Right lobe of liver (tissue), 6 donors: ENCODE measurements at places on chromosomes 13 and 19. TPM values are rescaled to one million over a fixed set of nuclear protein-coding genes. Genes with fewer than 3 reads are reported as not detected.
A peak's percentile ranks its signal among the peaks of the same experiment; 100 is the strongest.

Gene KCNN1
- total RNA-seq: not detected

Gene GZMM
- total RNA-seq: 0.59 TPM

Gene HOMER3
- total RNA-seq: 3.2 TPM

Gene PSG4
- not detected for total RNA-seq

Gene CGB1
- total RNA-seq: not detected

Gene CEACAM16
- not detected for total RNA-seq

Gene PTPRS
- total RNA-seq: 39.9 TPM

Gene OVOL3
- total RNA-seq: not detected

Gene HIPK4
- total RNA-seq: not detected

DNA sequence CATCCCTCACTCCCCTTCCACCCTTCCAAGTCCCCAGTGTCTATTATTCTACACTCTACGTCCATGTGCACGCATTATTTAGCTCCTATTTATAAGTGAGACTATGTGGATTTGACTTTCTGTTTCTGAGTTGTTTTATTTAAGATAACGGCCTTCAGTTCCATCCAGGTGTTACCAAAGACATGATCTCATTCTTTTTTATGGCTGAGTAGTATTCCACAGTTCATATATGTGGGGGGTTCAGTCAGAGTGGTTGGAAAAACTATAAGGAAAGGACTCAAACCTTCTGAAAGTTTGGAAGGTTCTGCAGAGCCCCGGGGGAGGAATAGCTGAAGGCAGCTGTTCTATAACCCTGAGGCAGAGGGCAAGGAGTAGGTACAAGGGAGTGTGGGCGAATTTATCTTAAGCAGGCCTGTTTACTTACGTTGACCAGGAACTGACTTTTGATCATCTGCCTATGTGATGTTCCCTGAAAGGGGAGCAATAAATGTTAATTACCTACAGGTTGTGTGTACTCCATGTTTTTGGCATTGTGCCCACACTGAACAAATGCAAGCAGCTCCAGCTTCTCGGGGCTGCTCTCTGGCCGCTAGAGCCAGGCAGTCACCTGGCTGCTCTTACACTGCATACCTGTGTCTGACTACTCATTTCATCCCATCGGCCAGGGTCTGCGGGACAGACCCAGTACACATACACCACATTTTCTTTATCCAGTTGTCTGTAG is 13.5 kb upstream of the ADGRE1 start:
- H3K27ac ChIP-seq: no peak overlapping the region
- no peak overlapping the region for H3K4me3 ChIP-seq
- H3K4me1 ChIP-seq: no peaks in the 10 kb centered on the region
- H3K36me3 ChIP-seq: no peaks in the 10 kb centered on the region
- H3K27me3 ChIP-seq: no peaks in the 10 kb centered on the region
- DNase-seq: no peak

- no peak overlapping the region for H3K4me3 ChIP-seq
- no peak overlapping the region for H3K27ac ChIP-seq
- DNase-seq: no peak
- no peaks in the 10 kb centered on the region for H3K36me3 ChIP-seq
- no peaks in the 10 kb centered on the region for H3K4me1 ChIP-seq
Observed at GRCh38 chr13:44601586-44601985, 25.5 kb upstream of the TSC22D1 start.

- no peaks in the 10 kb centered on the region for H3K27me3 ChIP-seq
- H3K36me3 ChIP-seq: no peaks in the 10 kb centered on the region
- DNase-seq: peak; percentile 60
Observed at GRCh38 chr19:35267353-35267817, 1.4 kb upstream of the USF2 start.

DNA sequence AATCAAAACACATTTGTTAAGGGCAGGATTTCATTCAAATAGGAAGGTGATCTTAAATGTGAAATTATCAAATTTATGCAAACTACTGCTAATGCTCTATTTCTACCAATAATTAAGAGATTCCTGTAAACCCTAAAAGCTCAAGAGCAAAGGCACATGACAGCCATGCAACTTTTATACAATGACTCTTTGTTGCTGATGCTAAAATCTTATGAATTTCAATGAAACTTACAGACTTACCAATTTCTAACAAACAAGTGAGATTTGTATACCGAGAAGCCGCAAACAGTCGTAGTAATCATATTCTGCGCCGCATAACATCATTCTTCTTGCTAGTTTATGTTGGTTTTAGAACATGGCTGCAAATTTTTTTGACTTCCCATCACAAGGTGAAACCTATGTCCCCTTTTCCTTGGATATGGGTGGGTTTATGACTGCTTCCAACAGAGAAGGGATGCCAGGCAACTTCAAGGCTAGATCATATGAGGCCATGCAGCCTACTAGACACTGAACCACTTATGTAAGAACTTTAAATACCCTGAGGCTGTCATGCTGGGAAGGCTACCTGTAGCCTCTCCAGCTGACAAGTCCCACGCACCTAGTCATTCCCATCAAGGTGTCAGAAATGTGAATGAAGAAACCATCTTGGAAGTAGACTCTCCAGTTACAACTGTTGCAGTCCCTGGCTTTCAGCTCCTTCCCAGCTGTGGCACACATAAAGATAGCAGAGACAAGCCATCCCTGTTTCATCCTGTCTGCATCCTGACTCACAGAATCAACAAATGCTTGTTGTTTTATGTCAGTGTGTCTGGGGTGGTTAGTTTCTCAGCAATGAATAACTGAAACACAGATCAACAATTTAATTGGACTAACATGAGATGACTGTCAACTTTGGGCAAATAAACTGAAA is 42.0 kb downstream of the LNX2 start:
- no peaks in the 10 kb centered on the region for H3K27me3 ChIP-seq
- H3K27ac ChIP-seq: no peak overlapping the region
- H3K4me1 ChIP-seq: no peaks in the 10 kb centered on the region
- no peak overlapping the region for H3K4me3 ChIP-seq
- no peak for DNase-seq

GRCh38 chr13:33109271-33109697 is 93.1 kb downstream of the KL start:
- H3K4me1 ChIP-seq: no peaks in the 10 kb centered on the region
- no peak overlapping the region for H3K27ac ChIP-seq
- DNase-seq: no peak
- H3K27me3 ChIP-seq: no peaks in the 10 kb centered on the region
- peaks cover 59% of the 10 kb centered on the region for H3K36me3 ChIP-seq
- no peak overlapping the region for H3K4me3 ChIP-seq

DNA sequence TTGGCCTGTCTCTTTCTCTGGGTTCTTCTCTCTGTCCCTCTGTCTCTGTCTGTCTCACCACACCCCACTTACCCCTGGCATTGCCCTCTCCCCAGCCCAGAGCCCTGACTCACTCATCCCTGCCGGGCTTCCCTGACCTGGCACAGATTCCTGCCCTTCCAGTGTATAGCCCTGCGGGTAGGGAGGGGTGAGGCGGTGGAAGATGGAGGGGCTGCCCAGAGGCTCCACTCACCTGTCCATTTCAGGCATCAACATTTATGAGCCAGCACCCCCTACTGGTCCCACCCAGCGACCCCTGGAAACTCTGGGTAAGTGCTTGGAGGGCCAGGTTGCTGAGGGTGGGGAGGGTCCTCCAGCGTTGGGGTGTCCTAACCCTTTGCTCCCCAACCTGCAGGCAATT is 1.0 kb downstream of the NCCRP1 start:
- peaks cover 9% of the 10 kb centered on the region for H3K27me3 ChIP-seq
- DNase-seq: no peak
- no peak overlapping the region for H3K27ac ChIP-seq
- H3K36me3 ChIP-seq: no peaks in the 10 kb centered on the region
- H3K4me3 ChIP-seq: no peak overlapping the region

- no peak overlapping the region for H3K4me3 ChIP-seq
- H3K27me3 ChIP-seq: peaks cover 5% of the 10 kb centered on the region
- no peaks in the 10 kb centered on the region for H3K36me3 ChIP-seq
Observed at GRCh38 chr13:27969866-27970229, 733 bp upstream of the CDX2 start.

DNA sequence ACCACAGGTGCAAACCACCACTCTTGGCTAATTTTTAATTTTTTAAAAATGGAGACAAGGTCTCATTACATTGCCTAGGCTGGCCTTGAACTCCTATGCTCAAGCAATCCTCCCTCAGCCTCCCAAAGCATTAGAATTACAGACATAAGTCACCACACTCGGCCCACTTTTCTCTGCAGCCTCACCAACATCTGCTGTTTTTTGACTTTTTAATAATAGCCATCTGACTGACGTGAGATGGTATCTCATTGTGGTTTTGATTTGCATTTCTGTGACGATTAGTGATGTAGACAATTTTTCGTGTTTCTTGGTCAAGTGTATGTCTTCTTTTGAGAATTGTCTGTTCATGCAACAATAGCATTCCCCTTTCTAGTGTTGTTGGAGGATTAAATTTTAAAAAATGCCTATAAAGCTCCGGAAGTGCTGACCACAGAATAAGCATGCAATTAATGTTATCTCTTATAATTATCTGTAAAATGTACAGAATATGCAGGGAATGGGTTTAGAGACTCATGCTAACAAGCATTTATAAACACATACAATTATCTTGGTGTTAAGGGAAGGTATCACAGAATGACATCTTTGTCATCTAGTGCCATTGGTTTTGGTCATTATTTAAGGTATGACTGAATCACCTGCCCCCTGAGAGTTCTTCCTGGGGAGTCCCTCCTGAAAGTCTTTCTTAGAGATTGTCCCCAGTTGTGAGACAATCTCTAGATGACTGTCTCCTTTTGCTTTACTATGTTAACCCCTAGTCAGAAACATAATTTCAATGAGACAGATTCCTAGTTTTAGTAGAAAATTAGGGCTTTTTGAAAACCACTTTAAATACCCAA is 118.5 kb upstream of the SERTM1 start:
- H3K27ac ChIP-seq: no peak overlapping the region
- H3K4me3 ChIP-seq: no peak overlapping the region
- no peaks in the 10 kb centered on the region for H3K4me1 ChIP-seq
- no peaks in the 10 kb centered on the region for H3K27me3 ChIP-seq

- no peak overlapping the region for H3K27ac ChIP-seq
- H3K4me1 ChIP-seq: no peaks in the 10 kb centered on the region
- no peaks in the 10 kb centered on the region for H3K27me3 ChIP-seq
- no peak for DNase-seq
- H3K4me3 ChIP-seq: no peak overlapping the region
- no peaks in the 10 kb centered on the region for H3K36me3 ChIP-seq
Observed at GRCh38 chr19:51150627-51151026, 8.5 kb downstream of the SIGLEC7 start.

- no peak overlapping the region for H3K27ac ChIP-seq
- H3K36me3 ChIP-seq: no peaks in the 10 kb centered on the region
- no peaks in the 10 kb centered on the region for H3K4me1 ChIP-seq
Observed at GRCh38 chr19:38792250-38793111, 3.5 kb downstream of the LGALS7B start.

DNA sequence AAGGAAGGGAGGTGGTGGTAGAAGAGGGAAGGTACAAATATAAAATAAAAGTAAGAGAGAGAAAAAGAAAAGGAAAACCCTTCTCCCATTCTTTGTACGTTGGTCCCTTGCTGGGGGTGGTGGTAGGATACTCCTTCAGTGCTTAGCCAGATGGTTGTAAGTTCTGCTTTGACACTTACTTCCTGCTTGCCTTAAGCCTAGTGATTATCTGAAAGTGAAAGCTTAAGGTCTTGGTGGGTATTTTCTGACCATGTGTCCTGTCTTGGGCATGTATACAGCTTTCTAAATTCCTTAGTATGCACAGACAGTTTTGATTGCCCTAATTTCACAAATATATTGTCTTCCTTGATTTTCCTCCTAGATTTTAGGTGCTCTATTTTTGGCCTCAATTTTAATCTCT is 314.8 kb downstream of the PCDH17 start:
- no peaks in the 10 kb centered on the region for H3K27me3 ChIP-seq
- H3K27ac ChIP-seq: no peak overlapping the region
- H3K4me1 ChIP-seq: no peaks in the 10 kb centered on the region
- H3K36me3 ChIP-seq: no peaks in the 10 kb centered on the region

GRCh38 chr13:93941444-93941843 is 538.0 kb downstream of the DCT start:
- H3K4me3 ChIP-seq: no peak overlapping the region
- H3K27ac ChIP-seq: no peak overlapping the region
- no peaks in the 10 kb centered on the region for H3K27me3 ChIP-seq
- H3K4me1 ChIP-seq: no peaks in the 10 kb centered on the region
- no peak for DNase-seq
